PC-9 (cell line): ENCODE measurements at places on chromosomes 1 and 21. TPM values are rescaled to one million over a fixed set of nuclear protein-coding genes. Genes with fewer than 3 reads are reported as not detected.

DNA sequence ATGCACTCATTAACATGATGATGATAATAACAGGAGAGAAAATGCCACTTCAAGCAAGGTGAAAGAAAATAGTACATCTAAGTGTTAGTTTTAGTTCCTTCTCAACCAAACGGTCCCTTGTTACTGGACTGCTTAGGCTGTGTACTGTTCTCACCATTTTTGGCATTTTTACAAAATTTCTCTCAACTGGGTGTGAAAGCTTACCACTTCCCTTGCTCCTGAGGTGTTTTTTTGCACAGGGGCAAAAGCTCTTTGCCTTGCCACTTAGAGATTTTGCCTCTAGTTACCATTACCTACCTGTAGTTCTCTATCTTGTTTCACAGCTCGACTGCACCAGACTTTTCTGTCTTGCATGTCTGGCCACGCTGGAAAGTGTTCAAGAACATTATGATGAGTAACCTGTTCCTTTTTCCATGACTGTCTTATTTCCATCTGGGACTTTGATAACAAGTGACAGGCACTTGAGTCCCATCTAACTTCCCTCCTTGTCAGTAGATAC lies 10.7 kb downstream of the NEK7 start:
- DNase-seq, result no peak

Gene LCE2A
- not detected in 2 replicates for total RNA-seq

- DNase-seq, result no peak
These were observed 20.9 kb downstream of the GADD45A start for GRCh38 chr1:67705735-67706453.

Gene NHLH2
- not detected in 2 replicates for total RNA-seq

- DNase-seq, result no peak
These were observed 11.6 kb upstream of the PADI6 start for GRCh38 chr1:17360272-17360956.

DNA sequence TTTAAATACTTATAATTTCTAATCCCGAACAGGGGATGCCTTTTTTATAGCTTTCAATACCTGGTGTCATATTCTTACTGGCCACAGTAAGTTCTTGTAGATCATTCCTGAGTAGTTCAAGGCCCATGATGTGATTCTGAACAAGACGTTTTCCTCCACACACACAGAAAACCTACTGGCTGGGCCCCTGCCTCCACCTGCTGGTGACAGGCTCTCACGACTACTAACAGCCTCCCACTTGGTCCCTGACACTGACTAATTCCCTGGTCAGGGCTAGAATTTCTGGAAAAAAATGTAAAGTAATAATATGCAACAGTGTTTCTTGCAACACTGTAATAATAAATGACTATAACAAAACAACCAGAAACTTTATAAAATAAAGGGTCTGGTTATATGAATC lies 50.4 kb upstream of the RIPK4 start:
- peak; percentile 69 for DNase-seq
